ENCODE measurements at places on chromosomes 2 and 18.
A peak's percentile ranks its signal among the peaks of the same experiment; 100 is the strongest.

GRCh38 chr2:3759331-3759730 lies 56.0 kb downstream of the DCDC2C start:
- DNase-seq: no peak

DNA sequence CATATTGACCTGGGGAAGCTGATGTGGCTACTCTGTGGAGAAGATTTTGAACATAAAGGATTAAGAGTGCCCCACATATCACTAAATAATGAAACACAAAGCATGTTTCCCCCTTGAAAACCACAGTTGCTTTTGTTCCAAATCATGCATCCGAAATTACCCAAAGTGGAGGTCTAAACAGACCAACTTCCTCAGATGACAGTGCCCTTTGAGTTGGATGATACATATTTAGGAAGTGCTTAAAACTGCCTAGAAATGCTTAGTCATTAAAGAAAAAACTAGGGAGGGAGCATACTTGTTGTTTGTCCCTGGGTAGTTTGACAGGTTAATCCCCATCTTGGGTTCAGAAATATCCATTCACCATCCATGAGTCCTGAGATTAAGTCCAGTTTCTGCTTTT lies 1070.3 kb downstream of the SUCLG1 start:
- DNase-seq: no peak

DNA sequence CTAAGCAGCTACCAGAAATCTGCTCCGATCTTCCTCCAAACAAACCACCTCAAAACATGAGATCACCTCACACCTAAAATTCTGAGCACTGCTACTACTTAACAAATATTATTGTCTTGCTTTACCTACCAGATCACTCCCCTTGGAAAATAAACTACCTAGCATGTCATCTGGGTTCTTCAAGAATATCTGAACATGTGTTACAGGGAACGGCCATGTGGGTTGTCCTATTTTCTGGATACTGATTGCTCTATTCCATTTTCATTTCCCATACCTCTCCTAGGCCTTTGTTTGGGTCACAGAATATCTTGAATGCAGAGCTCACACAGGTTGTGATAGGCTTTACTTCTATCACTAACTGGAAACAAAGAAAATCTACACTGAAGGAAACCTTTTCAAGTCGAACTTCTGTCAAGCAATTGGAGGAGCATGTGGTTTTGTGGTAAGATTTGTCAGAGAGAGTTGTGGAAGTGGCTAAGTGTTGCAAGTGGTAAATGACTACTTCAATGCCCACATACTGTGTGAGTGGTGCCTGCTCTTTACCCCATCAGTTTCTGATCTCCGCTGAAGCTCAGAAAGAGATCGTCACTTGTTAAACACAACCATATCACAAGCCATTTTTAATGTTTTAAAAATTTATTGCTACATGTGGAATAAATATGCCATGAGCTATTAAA lies 739.1 kb upstream of the ZEB2 start:
- DNase-seq: no peak

- no peak for DNase-seq
Measured at GRCh38 chr2:9212010-9212635, 5.5 kb downstream of the ASAP2 start.

DNA sequence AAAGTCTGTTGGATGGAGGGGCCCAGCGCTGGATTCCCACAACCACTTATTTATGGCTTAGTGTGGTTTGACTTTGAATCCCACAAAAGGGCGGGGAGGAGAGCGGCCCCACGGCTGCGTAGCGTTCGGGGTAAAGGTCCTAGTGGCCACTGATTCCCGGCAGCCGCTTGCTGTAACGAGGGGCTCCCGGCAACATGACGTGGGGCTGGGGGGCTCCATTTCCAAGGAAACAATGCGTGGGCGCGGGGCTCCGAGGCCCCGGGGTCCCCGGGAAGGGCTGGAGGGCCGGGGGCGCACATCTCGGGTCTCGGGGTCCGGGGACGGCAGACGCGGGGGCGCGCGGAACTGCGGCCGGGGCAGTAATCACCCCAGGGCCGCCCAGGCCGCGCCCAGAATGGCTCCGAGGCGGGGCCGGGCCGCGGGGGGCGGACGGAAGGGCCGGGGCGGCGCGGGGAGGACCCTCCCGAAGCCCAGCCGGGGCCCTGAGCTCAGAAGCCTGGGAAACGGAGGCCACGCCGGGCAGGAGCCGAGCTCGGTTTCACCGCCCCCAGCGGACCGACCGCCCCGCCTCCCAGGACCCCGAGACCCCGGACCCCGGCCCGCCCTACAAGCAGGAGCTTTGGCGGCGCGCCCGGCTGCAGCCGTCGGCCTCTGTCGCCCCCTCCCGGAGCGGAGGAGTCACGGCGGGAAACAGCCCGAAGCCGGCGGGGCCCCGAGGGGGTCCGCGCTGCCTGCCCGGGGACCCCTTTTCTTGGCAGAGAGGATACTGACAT lies 11.9 kb upstream of the MLPH start:
- DNase-seq: peak; percentile 15

- DNase-seq: no peak
Measured at GRCh38 chr2:144143294-144144151, 376.4 kb downstream of the ZEB2 start.

DNA sequence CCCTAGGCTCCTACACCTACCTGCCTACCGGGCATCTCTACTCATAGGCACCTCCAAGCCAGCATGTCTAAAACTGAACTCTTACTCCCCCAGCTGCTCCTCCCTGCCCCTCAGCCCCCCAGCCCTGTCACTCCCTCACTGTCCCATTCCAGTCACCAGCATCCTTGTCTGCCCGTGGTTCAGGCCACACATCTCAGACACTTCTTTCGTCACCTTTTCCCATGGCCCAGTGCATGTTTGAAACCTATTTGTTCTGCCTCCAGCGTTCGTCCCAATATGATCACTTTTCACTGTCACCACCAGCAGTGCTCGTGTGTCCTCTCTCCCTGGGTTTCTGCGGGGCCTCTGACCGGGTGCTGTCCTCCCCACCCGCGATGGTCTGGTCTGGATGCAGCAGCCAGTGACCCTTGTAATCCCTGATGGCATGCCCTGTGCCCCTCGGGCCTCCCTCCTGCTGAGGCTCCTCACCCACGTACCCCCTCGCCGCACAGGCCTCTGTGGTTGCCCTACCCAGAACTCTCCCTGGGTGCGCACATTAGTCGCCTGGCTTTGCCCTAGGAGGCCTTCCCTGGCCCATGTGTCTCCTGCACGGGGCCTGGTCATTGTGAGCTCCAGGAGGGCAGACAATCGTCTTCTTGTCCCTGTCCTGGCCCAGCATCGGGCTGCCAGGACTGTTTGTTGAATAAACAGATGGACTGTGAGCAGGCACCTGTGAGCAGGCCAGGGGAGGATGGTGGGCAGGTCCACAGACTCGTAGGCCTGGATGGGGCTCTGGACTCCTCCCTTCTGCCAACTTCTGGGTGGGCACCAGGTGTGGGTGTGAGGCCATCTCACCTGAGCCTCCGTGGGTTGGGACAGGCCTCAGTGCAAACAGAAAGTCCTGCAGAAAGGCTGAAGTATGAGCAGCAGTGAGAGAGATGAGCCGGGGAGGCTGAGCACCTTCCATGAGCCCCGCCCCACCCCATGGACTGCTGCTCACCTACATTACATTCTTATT lies 15.5 kb downstream of the LDLRAD4 start:
- DNase-seq: no peak

GRCh38 chr2:42843131-42843530 lies 50.7 kb upstream of the HAAO start:
- DNase-seq: no peak

- no peak for DNase-seq
Measured at GRCh38 chr2:46770622-46771021, 145.0 kb downstream of the MCFD2 start.

DNA sequence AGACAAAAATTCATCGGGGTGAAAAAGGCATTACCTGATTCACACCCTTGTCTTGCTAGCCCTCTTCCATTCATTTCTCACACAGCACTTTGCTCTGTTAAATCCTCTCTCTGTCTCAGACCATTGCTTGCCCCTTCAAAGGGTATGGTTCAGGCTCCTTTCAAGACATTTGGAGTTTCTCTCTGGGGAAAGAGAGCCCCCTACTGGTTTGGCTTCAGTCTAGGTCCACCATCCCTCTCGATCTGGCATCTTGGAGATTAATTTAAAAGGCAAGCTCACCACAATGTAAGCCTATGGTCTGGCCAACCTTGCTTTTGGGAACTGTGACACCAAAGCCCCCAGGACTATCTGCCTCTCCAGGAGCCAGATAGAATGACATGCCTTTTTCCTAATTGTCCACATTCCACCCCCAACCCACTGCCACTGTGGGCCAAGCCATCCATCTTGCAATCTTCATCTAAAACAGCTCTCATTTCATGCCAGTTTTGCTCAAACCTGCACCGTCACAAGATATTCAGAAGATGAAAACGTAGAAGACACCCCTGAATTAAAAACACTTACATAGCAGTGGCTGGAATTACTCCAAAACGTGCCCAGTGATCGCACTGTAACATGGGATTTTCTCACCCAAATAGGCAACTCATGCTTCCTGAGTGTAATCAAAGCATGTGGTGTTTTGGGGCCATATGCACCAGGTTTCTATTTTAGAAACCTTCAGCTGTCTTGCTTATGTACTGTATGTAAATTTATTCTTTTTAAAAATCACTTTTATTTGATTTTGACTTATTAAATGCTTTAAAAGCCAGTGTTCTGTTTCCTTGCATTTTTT lies 93.9 kb downstream of the FARSB start:
- DNase-seq: no peak

GRCh38 chr18:27130065-27130630 lies 55.0 kb downstream of the CHST9 start:
- DNase-seq: no peak

DNA sequence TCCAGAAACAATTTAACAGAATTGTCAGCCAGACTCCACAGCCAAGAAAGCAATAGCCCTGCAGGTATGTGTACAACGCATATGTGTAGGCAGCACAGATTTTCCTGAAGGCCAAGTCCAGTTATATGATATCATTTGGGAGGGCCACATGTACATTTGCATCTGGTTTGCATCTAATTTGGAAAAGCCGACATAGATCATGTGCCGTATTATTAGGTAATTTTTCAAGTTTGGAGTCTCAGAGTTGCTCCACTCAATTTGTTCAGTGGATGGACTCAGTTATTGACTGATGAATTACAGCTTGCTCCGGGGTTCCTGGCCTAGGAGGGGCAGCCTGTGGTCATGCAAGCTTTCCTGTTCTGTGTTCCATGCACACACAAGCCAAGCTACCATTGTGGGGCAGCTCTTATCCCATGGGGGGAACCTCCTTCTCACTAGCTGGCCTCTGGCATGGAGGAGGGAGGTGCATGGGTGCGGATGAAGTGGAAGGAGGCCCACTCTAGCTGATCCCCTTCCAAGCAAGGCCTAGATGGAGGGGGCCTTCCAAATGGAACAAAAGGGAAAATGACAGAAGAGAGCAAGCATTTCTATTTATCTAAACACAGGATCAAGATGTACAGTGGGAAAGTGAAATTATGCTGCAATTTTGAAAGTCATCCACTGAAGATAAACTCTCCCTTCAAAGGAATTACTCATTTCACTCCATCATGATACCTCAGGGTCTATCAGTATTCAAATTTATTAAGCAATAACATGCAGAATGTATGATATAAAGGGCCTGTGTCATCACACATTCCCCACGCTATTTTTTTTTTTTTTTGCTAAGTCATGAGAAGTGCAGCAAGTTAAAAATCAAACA lies 202.6 kb upstream of the SMAD2 start:
- no peak for DNase-seq

DNA sequence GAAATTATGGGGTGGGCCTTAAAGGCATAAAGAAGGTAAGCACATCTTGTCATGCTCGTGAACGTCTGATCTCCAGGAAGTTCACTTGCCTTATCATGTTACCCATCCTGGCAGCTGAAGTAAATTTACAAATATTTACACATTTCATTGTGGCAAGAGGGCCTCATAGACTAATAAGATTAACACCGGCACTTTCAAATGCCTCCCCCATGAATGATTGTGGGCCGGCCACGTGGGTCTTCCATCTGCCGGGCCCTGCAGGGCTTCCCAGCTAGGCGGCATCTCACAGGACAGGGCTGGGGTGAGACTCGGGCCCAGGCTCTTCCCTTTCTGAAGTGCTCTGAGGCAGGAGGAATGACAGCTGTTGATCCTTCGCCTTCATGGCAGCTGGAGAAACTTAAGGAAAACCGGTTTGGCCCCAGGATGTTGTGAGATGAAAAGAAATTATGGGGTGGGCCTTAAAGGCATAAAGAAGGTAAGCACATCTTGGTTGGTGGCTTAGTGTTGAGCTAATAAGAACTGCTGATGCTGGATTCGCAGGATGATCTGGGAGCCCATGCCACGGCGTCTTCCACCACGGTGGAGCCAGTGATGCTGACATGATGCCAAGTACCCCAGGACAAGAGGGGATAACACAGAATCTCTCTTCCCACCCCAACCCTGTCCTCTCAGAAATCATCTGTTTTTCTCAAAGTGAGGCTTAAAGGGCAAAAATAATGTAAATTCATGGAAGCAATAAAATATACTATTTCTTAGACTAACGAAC lies 176.3 kb downstream of the SEPTIN10 start:
- no peak for DNase-seq

DNA sequence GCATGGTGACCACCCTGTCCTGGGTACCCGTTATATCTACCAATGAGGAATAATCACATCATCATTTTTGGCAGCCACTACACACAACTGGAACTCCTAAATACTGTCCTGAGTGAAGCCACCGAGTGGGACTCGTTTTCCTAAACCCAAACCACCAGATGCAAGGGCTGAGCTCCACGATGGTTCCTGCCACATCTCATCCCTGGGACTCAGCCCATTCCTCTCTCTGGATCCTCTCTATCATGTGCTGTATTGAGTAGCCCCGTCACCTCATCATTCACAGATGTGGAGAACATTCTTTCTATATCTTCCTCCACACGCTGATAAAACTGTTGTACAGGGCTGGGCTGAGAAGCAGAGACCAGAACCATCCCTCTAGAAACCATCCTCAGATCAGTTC lies 79.4 kb upstream of the SMAD7 start:
- no peak for DNase-seq

DNA sequence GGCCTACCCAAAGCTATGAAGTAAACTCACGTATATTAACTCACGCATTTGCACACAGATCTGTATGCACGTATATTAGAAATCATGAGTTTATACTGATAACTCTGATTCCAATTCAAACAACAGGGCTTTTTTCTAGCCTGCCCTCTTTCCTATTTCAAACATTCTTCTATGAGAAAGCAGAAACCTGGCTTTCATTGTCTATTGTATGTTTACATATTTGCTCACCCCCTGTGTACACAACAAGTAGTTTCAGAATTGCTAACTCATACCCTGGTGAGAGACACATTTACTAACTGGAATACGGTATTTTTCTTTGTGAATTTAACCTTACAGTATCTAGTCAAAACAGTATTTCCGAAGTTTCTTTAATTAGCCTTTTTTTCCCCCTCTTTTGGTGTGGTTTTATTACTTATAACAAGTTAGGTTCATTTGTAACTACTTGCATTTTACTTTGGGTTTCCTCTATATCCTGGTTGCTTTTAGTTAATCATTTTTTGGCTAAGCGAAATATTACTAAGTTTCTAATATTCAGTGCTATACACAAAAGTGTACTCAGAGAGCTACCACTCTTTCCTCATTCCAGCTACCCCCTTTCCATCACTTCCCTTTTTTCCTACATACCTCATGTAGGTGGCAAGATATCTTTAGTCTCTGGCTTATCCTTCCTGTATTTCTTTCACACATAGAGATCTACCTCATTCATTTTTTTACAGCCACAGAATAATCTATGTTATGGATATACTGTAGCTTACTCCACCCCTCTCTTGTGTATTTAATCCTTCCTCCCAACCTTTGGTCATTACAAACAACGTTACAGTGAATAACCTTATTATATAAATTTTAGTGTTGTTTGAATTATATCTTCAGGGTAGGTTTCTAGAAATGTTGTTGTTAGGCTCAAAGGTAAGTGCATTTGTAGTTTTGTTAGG lies 112.7 kb upstream of the BCL2L11 start:
- DNase-seq: no peak

All from stimulated activated CD4-positive, alpha-beta T cell treated with anti-CD3 and anti-CD28 coated beads, TNF-alpha, amount 100 ng/mL, for 1 hour (primary cell).